Heart right ventricle (tissue), 16 donors: ENCODE measurements at places on chromosomes 12 and 14.

GRCh38 chr14:42001431-42001830, 394.8 kb downstream of the LRFN5 start:
- DNase-seq = no peak
- H3K4me1 ChIP-seq = no peaks in the 10 kb centered on the region
- H3K27me3 ChIP-seq = no peaks in the 10 kb centered on the region
- no peaks in the 10 kb centered on the region for H3K36me3 ChIP-seq
- no peak overlapping the region for H3K27ac ChIP-seq

DNA sequence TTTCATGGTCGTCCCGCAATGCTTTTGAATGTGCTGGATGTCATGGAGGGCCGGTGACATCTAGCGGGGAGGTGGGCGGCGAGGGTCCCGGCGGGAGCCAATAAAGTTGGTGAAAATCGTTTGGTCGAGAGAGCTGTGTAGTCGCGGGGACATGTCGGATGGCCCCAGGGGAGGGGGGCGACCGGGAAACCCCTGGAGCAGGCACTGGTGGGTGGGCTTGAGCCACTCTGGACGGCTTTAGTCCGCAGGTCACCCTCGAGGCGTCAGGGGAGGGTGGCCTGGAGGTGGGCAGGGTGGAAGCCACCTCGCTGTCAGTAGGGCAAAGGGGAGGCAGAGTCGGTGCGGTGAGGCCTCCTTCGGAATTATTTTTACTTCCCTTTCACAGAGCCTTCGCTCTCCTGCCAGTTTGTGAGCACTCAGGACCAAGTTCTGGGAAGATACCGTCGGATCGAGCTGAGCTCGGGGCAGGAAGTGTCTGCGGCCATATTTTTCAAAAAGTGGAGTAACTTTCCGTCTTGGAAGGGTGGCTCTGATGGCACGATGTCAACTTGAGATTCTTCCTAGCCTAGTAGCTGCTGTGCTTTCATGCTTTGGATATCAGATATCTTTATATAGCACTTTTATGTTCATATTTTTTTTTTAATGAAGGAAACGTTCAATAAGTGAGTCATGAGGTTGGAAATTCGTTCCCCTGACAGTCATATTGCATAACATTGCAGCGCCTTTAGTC, 28.2 kb downstream of the WBP11 start:
- H3K4me3 ChIP-seq = peak overlapping the region; percentile 80
- peak; percentile 46 for DNase-seq
- peak overlapping the region; percentile 93 for H3K27ac ChIP-seq
- H3K36me3 ChIP-seq = no peaks in the 10 kb centered on the region
- no peaks in the 10 kb centered on the region for H3K27me3 ChIP-seq

- H3K4me3 ChIP-seq = no peak overlapping the region
- H3K36me3 ChIP-seq = no peaks in the 10 kb centered on the region
- H3K27ac ChIP-seq = no peak overlapping the region
- H3K27me3 ChIP-seq = no peaks in the 10 kb centered on the region
- DNase-seq = no peak
Measured at GRCh38 chr12:103865151-103865730, 24.2 kb upstream of the NT5DC3 start.

DNA sequence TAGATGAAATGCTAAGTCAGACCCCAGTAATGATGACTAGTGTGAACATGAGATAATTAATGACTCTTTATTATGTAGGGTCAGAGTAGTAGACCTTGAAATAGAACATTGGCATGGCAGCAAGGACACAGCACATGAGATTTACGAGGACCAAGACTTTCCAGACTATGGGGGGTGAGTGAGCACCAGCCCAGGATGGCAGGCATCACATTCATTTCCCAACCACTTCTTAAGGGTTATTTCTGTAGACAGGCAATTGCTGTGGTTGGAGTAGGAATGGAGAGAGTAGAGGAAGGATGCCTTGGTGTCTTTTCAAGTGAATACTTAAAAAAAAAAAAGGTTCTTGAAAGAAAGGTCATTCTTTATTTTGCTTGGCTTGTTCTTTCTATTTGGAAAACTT, 189.4 kb upstream of the DYRK2 start:
- DNase-seq = no peak
- no peaks in the 10 kb centered on the region for H3K36me3 ChIP-seq
- no peaks in the 10 kb centered on the region for H3K27me3 ChIP-seq
- H3K4me3 ChIP-seq = no peak overlapping the region
- no peak overlapping the region for H3K27ac ChIP-seq

DNA sequence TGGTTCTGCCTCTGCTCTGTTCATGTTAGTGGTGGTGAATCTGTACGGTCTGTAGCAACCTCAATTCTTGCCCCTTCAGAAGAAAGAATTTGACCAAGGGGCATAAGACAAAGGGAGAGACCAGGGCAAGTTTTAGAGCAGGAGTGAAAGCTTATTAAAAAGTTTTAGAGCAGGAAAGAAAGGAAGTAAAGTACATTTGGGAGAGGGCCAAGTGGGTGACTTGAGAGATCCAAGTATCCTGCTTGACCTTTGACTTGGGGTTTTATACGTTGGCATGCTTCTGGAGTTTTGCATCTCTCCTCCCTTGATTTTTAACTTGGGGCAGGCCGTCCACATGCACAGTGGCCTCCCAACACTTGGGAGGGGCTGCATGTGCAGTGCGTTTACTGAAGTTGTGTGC, 225.0 kb downstream of the CRADD start:
- peaks cover 5% of the 10 kb centered on the region for H3K4me1 ChIP-seq
- no peaks in the 10 kb centered on the region for H3K36me3 ChIP-seq
- H3K27ac ChIP-seq = no peak overlapping the region
- H3K4me3 ChIP-seq = no peak overlapping the region
